ENCODE measurements at places on chromosomes 16 and 17.

- DNase-seq, result no peak
Observed at GRCh38 chr16:70475054-70475871, 20.9 kb downstream of the FCSK start.

GRCh38 chr17:42276359-42276608, at the start of gene STAT5B:
Gene STAT5B (minus strand): TSS chr17:42276391. CDS start chr17:42232127, 44,264 bp downstream.
- peak; percentile 67 for DNase-seq

DNA sequence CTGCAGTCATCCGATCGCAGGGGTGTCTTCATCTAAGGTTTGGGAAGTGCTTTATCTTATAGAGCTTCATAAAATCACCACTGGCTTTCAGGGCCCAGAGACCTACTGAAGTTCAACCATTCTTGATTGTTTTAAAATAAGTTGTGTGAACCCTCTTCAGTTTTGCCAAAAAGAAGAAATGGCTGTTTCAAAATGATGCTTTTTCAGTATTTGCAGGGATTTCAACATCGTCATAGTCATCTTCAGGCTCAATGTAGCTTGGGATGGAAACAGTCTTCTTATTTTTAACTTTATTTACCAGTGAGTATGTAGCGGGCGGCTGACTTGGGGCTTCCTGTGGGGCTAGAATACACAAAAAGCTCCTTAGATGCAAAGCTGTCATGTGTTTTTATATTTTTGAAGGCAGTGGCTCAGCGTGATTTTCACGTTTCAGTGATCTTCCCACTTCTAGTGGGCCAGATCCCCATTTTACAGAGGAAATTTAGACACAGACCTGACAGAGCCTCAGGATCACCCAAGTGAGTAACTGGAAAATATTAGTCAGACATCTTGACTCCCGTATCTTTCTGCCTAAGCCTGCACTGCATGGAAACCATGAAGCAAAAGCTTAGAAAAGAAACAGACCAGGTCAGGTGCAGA, 19.1 kb upstream of the ZNF594 start:
- DNase-seq, result no peak

DNA sequence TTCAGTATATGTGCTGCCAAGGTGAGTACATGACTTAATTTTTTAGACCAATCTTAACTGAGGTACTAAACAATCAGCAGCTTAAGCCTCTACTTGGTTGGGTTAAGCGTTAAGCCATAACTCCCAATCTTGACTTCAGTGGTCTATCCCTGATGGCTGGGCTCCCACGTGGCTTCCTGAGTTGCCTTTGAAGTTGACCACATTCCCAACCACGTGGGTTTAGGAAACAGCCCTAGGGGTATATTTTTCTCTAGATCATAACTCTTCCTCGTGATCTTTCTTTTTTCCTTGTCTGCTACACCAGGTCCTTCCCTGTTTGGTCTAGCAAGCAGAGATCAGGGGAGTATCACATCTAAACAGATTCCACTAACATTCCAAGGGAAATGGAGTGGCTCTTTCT, 20.1 kb upstream of the PIRT start:
- DNase-seq, result no peak

GRCh38 chr16:87844120-87844733, 25.1 kb downstream of the SLC7A5 start:
- no peak for DNase-seq

- DNase-seq, result no peak
Observed at GRCh38 chr17:72622661-72623433, 469.6 kb downstream of the SLC39A11 start.

DNA sequence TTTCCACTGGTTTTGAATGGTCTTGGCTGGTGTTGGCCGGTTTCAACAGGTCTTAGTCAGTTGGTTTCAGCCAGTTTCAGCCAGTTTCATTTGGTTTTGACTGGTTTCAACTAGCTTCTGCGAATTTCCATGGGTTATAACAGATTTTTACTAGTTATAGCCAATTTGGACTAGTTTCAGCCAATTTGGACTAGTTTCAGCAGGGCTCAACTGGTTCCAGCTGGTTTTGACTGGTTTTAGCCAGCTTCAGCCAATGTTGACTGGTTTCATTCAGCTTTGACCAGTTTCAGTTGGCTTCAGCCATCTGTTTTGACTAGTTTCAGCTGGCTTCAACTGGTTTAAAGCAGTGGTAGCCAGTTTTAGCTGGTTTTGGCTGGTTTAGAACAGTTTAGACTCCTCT, 432.6 kb downstream of the UTP18 start:
- no peak for DNase-seq

DNA sequence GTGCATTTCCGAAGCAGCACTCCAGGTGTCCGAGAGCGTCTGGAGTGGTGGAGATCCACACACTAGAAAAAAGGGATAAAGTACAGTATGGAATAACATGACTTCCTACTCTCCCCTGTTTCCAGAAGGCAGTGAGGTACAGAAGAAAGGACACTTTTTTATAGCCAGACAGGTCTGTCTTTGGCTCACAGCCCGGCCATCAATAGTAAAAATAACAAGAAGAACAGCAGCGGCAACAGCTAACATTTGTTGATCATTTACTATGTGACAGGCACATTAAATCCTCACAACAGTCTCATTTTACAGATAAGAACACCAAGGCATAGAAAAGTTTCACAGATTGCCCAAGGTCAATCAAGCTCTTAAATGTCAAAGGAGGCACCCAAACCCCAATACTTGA, 16.2 kb downstream of the DYNLRB2 start:
- DNase-seq, result no peak

- no peak for DNase-seq
Observed at GRCh38 chr17:80998748-80999535, 7.3 kb downstream of the CHMP6 start.

DNA sequence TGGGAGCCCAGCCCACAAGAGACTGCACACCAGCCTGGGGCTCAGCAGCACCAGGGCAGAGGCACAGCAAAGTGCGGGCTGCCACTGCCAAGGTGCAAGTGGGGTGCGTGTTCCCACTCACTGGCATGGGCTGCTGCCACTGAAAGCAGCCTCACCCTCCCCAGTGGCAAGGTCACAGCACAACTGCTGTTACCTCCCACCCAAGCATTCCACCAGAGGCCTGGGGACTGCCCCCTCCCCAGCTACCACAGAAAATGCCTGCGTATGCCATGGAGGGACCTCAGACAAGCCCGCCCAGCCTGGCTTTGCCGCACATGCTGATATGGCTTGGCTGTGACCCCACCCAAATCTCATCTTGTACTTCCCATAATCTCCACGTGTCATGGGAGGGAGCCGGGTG, 33.1 kb downstream of the MEAK7 start:
- no peak for DNase-seq

DNA sequence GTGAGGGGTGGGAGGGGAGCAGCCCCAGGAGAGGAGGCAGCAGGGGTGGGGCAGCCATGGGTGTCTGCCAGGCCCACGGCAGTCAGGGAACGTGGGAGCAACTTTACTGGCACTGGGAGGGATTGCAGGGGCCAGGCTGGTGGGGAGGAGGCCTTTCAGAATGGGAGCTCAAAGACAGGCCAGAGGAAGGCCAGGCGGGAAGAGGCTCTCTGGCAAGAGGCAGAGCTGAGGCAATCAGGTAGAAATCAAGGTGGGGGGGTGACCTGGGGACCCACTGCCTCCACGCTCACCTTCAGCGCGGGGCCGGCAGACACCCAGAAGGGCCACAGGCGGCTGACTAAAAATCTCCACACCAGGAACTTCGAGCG, 11.9 kb upstream of the GSE1 start:
- no peak for DNase-seq

GRCh38 chr17:41782142-41782541, 4.4 kb downstream of the JUP start:
- DNase-seq, result no peak

GRCh38 chr16:68668266-68668665, 23.2 kb downstream of the CDH3 start:
- DNase-seq, result no peak

- DNase-seq, result no peak
Observed at GRCh38 chr17:1239210-1239609, 31.0 kb upstream of the BHLHA9 start.

DNA sequence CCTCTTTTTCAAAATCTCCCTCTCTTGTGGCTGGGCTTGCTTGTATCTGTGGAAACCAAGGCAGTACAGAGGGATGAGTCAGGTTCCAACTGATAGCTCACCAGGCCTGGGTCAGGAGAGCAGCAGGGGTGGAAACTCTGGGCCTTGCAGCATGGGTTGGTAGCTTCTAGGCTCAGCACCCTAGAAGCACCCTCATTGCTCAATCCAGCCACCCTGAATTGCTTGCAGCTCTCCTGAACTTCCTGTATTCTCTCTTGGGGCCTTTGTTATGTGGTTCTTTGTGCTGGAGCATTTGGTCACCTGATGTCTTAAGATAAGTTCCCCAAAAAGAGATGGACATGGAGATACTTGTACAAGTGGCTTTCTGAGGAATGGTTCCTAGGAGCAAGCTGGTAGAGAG, 169.4 kb downstream of the IRX5 start:
- no peak for DNase-seq

DNA sequence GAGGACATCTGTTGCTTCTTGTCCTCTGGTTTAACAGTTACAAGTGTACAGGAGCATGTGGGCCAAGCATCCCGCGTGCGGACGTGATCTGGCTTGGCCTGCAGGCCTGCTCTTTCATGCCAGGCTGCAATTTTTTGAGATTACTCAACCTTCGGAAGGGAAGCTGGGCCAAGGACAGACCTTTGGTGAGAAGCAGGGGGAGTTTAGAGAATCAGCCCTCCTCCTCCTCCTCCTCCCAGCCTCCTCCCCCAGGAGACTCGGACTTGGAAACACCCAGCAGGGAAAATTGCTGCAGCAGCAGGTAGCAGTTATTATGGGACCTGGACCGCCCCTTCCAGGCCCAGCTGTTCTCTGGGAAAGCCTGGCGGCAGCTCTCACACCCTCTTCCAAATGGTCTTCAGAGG, 5.1 kb upstream of the KLHL36 start:
- DNase-seq, result no peak

DNA sequence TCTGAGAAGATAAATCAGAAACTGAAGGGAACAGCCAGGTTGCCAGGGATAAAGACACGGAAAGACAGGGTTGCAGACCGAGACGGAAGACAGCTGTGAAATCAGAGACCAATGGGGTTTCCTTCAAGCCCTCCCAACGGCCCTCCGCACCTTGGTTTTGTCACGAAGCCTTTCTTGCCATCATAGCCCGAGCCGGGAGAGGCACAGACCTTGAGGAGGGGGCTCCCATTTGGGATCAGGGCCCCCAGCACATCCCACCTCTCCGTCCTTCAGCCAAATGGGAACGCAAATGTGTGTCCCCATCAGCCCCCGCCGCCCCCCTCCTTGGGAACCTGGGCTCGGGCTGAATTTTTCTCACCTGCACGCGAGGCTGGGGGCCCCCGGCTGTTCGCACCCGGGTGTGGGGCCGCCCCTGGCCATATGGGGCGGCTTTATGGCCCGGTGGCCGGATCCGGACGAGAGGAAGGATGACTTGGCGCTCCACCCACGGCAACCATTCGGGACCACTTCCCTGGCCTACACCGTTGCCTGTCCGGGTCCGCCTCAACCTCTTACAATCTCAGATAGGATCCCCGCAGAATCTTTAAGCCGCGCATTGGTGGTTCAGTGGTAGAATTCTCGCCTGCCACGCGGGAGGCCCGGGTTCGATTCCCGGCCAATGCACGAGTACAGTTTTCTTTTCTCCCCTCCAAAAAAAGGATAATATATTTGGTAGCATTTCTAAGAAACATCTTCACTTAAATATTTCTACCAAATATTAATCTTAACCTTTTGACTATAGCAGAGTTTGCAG, 1.4 kb upstream of the HES7 start:
- DNase-seq, result no peak

DNA sequence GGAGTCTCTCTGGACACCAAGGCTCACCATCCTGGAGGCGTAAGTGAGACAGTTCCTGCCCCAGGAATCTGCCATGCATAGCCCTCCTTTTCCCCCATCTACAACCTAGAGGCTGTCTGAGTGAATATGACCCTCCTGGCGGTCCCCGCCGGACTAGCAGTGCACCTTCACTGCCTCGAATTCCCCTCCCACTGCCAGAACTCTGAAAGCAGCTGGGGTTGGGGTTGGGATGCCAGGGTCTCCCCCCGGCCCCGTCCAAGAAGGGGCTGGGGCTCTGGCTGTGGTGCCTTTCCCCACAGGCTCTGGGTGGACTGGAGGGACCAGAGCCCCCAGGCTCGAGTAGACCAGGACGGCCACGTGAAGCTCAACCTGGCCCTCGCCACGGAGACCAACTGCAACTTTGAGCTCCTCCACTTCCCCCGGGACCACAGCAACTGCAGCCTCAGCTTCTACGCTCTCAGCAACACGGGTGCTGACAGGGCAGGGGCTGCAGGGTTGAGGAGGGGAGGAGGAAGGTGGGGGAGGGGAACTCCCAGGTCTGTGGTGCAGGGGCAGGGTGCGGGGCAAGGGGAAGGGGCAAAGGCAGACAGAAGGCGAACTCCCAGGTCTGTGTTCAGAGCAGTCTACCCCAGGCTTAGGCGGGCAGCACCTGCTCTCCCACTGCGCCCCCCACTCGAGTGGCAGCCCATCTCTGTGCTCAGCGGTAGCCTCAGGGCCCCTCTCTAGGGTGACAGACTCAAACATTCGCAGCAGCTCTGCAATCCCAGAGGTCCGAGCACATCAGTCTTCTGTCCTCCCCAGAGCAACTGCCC, 1.2 kb downstream of the ZACN start:
- no peak for DNase-seq

- no peak for DNase-seq
Observed at GRCh38 chr17:65598746-65599145, 37.3 kb upstream of the AXIN2 start.
